ENCODE measurements at places on chromosomes 5 and 9.

DNA sequence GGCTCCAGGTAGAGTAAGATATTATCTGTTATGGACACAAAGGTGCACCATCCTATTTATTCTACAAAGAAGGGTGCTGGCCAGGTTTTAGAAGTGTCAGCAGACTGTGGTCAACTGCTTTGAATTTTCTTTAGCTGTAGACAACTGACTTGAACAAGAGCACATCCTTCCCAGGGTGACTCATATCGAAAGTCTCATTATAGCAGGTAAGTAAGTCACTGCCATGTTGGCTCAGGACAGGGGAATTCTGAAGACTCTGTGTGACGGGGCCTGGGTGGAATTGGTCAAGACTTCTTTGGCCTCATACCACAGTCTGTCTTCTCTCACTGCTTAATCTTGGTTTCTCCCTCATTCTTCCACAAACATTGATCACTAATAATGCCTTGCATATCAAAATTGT is 214.5 kb upstream of the CDH9 start:
- no peak for DNase-seq

GRCh38 chr5:1511048-1511447 is 12.7 kb downstream of the LPCAT1 start:
- no peak for DNase-seq

GRCh38 chr9:72928042-72928507 is 24.8 kb downstream of the ALDH1A1 start:
- no peak for DNase-seq

GRCh38 chr9:127874301-127875221 is 2.9 kb downstream of the AK1 start:
- no peak for DNase-seq

GRCh38 chr9:3246241-3246640 is 279.6 kb downstream of the RFX3 start:
- DNase-seq, result no peak

DNA sequence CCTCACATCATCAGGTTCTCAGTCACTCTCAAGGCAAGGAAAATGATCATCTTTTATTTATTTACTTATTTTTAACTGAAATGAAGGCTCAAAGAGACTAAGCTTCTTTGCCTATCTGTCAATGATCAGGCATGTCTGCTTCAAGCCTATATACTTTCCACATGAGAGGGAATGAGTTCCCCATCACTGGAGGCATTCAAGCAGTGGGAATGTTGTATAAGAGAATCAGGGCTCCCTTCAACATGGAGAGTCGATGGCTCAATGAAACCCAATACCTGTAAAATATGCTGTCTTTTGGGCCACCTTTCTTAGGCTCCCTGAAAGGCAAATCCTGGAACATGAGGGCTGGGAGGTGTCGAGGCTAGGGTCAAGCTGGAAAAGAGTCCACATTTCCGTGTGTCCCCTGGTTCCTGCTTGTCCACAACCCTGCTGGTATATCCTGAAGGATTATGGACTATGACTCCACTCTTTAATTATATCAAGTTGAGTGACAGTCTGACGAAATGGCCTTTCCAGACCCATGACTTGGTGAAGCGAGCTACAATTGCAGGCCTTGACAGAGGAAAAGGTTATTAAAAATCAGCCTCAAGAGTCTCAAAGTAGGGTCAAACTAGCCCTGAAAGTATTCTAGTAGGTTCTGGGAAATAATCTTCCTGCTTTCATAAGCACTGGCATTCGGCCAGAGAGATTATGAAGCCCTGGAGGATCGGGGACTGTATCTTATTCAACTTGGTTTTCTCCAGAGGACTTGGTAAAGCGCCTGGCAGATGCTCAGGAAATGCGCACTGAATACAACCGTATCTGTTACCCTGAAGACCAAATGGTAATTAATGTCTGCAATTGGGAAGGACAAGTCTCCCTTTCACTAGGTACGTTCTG is 145.9 kb upstream of the TBC1D2 start:
- no peak for DNase-seq

DNA sequence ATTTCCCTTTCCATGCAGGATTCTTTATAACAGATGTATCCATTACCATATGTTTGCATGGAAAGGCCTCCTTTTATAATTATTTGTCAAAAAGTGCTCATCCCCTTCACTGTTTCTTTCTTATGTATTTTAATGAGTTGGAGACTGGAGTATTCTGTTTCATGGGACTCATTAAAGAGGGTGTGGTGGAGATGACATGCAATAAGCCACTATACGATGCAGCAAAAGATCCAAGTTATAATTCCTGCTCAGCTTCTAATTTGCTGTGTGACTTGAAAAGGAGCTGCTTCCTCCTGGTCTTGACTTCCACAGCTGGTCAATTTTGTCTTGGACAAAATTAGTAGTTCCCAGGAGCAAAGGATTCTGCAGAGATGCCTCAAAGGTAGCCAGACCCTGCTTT is 13.9 kb downstream of the SGCD start:
- no peak for DNase-seq

DNA sequence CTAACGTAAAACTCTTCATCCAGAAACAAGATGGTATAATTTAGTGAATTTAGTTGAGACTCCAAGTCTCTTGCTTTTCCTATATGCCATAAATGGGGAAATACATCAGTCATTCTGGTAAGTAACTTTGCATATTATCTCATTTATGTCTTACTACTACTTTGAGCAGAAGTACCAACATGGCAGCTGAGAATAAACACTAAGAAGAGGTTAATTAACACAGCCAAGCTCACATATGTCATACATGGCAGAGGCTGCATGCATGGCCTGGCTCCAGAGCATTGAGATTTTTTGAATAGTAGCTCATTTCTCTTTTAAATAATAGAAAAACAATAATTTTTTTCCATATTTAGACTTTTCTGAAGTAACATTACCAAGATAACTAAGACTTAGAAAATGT is 54.3 kb downstream of the CERT1 start:
- no peak for DNase-seq

- DNase-seq, result no peak
Observed at GRCh38 chr5:132877938-132878337, 4.5 kb downstream of the LEAP2 start.

GRCh38 chr5:78738693-78739300 is 90.2 kb upstream of the LHFPL2 start:
- DNase-seq, result no peak

All from islet precursor cell (in vitro differentiated cells).